Tongue (tissue), 3 donors: ENCODE measurements at places on chromosomes 1 and 21.

DNA sequence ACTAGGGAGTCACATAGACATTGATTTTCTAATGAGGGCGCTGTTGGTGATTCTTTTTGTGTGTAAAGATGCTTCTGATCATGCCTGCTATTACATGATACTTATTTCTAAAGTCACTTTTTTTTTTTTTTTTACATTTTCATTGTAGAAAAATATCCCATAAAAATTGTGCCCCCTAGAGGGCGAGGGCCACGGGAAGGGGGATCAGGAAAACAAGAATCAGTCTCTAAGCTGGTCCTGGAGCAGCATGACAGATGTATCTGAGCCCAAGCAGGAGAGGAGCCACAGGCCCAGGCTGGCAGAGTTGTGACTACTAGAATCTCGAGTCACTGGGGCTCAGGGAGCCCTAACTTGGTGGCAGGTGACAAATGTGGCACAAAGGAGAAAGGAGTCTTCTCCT lies 28.1 kb downstream of the ZSCAN20 start:
- no peak for DNase-seq

GRCh38 chr1:85983316-85983715 lies 173.3 kb downstream of the COL24A1 start:
- peak; percentile 39 for DNase-seq

GRCh38 chr1:220669005-220669404 lies 21.2 kb upstream of the C1orf115 start:
- no peak for DNase-seq

- peak; percentile 96 for DNase-seq
Observed at GRCh38 chr1:234997201-234997895, 131.3 kb downstream of the TOMM20 start.

- DNase-seq, result no peak
Observed at GRCh38 chr1:88763649-88764406, 79.8 kb downstream of the PKN2 start.

- DNase-seq, result peak; percentile 11
Observed at GRCh38 chr1:82395440-82395839, 594.7 kb downstream of the ADGRL2 start.

DNA sequence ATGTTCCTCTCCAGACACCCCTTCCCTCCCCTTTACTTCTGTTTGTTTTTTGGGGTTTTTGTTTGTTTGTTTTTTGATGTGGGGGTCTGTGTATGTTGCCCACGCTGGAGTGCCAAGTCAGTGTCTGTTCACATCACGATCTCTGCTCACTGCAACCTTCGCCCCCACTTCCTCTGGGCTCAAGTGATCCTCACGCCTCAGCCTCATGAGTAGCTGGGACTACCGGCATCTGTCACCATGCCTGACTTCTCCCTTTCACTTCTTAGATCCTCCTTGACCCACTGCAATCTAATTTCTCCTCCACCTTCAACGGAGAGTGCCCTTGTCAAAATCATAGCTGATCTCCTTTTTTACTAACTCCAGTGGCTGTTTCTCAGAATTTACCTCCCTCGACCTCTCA lies 100.7 kb upstream of the KIF26B start:
- no peak for DNase-seq

DNA sequence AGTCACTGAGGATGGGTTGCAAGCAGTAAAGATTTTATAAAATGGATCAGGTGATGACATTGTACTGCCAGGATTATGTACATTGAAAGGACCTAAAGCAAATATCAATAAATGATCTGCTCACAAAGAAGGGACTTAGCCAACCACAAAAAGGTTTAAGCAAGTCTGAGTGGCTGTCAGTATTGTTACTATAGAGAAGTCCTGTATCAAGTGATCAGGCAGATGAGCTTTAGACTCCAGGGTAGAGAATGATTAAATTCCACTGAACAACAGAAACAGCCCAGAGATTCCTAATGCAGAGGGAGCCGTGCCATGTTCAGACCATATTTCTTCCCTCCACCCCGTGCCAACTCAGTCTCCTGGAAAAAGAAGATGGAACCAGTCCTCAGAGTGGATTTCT lies 138.9 kb downstream of the SETD4 start:
- no peak for DNase-seq

GRCh38 chr1:156841295-156841855 lies 17.5 kb downstream of the INSRR start:
- DNase-seq, result no peak

DNA sequence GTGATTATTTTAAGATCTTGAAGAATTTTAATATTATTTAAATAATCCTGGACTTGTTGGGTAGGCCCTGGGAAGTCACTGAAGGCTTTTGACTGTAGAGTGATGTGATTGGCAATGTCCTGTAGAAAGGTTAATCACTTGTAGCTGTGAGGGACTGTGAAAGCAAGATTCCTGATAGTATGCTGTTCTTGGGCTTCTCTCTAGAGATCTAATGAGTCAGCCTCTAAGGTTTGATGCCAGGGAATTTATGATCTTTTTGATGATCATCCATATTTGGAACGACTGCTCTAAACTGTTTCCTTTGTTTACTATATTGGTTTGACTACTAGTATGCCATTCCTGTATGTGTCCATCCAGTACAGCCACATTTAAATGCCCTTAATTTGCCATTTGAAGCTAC lies 56.5 kb downstream of the CAMSAP2 start:
- no peak for DNase-seq

DNA sequence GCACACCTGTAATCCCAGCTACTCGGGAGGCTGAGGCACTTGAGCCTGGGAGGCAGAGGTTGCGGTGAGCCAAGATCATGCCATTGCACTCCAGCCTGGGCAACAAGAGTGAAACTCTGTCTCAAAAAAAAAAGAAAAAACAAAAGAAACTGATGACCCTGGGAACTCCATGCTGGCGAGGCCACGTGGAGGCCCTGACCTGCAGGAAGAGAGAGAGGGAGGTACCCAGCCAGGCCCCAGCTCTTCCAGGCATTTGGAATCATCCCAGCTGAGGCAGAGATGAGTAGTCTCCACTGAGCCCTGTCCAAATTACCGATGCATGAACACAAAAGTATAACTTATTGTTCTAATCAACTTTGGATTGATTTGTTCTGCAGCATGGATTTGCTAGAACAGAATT lies 132.0 kb upstream of the ZBTB40 start:
- no peak for DNase-seq

GRCh38 chr1:75342786-75343185 lies 208.6 kb downstream of the LHX8 start:
- DNase-seq, result no peak

DNA sequence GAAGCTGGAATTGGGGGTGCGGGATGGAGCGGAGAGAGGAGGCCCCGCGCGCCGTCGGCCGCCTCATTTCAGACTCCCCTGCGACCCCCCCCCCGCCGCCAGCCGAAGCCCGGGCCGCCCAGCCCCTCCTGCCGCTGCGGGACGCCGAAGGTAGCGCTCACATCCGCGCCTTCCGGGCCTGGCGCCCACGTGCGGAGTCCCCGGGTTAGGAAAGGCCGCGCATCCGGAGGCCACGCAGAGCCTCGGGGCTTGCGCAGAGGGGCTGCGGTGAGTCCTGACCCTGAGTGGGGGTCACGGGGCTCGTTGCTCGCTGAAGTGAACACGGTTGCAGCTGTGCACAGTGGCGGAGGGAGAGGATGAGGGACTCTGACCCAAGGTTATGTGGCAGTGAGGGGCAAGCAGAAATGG lies 552 bp upstream of the ZNF496 start:
- DNase-seq, result peak; percentile 67

DNA sequence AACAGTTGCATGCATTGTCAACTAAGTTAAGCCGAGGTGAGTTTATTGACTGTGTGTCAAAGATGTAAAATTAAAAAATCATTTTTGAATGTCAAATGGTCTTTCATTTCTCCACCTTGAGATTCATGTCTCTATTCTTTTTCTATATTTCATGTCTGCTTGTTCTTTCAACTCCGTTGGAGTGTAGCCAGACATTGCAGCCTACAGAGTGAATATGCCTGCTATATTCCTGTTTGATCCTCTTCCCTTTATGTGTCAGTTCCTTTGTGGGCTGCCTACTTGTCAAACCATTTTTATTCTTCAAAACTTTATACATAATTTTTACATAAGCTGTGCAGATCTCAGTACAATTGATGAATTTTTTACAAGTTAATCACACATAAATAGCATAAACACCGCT lies 1325.8 kb upstream of the PRMT6 start:
- peak; percentile 12 for DNase-seq

GRCh38 chr1:215128504-215128903 lies 46.0 kb downstream of the KCNK2 start:
- no peak for DNase-seq

- peak; percentile 16 for DNase-seq
Observed at GRCh38 chr21:31133243-31133830, 95.1 kb upstream of the KRTAP19-8 start.
